ENCODE measurements at places on chromosomes 4 and X. TPM values are rescaled to one million over a fixed set of nuclear protein-coding genes. Genes with fewer than 3 reads are reported as not detected.

Gene BANK1
- total RNA-seq, result 7.7 TPM

Gene GYPA
- total RNA-seq, result not detected

Gene ETDA
- total RNA-seq, result not detected

Gene SSX4B
- total RNA-seq, result not detected

Gene ELF4
- total RNA-seq, result 16.1 TPM

Gene F9
- total RNA-seq, result not detected

Gene ART3
- not detected for total RNA-seq

Gene TRMT44
- total RNA-seq, result 20.3 TPM

Gene CT83
- not detected for total RNA-seq

Gene MED14
- total RNA-seq, result 33.5 TPM

Gene GNRHR
- not detected for total RNA-seq

Gene MAGEB10
- not detected for total RNA-seq

Gene DOK7
- total RNA-seq, result not detected

Gene PAGE5
- total RNA-seq, result not detected

Gene SHROOM4
- total RNA-seq, result 6.3 TPM

Gene GYPE
- total RNA-seq, result 1.4 TPM

Gene DDIT4L
- 1.5 TPM for total RNA-seq

Gene LDB2
- 33.9 TPM for total RNA-seq

Gene TLL1
- 3.2 TPM for total RNA-seq

Gene F8
- 184 TPM for total RNA-seq

Gene ATOH1
- not detected for total RNA-seq

Gene GPR143
- total RNA-seq, result 1.6 TPM

All from omental fat pad (tissue), 4 donors.